ENCODE measurements at places on chromosomes 7 and 10. TPM values are rescaled to one million over a fixed set of nuclear protein-coding genes. Genes with fewer than 3 reads are reported as not detected.

Gene LRMDA
- 1.8 TPM for total RNA-seq

Gene AGBL3
- total RNA-seq: 0.84 TPM

Gene PRKAR2B
- total RNA-seq: 1.2 TPM

Gene ZNF804B
- not detected for total RNA-seq

GRCh38 chr10:111087331-111087756 lies 10.5 kb downstream of the ADRA2A start:
- no peak for ATAC-seq

GRCh38 chr10:5404208-5405041 lies at the start of gene TUBAL3:
TUBAL3 (minus strand) TSS chr10:5404828; CDS start chr10:5404792, 36 bp downstream.
- peak; percentile 94 for ATAC-seq

DNA sequence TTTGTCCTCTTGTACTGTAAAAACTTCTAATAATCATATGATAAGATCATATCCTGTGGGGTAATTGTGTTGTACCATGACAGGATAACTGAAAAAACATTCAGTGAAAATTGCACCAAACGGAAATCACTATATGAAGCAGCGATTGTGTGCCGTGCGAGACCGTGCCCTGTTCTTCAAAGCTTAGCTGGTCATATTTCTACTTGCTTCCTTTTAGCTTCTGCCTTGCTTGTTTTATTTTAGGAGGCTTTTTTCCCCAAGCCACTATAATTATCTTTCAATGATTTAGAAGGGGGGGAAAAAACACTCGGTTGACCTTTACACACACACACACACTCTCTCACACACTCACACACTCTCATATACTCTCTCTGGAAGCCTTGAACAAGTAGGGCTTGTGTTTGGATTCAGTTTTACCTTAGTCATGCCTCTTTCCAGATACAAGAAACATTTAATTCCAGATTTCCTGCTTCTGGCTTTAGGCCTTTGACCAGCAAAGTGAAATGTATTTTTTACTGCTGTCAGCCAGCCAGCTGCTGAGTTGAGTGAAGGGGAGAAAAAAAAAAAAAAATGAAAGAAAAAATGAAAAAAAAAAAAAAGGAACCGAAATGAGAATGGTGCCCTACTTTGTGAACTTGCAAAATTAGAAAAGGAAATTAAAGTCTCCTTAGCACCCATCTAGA lies 181.4 kb downstream of the ARID5B start:
- ATAC-seq: peak; percentile 39
